Epithelial cell of prostate (primary cell): ENCODE measurements at places on chromosomes 6 and 20.

- DNase-seq: no peak
These were observed 39.3 kb upstream of the C20orf144 start for GRCh38 chr20:33622705-33623365.

- no peak for DNase-seq
These were observed 50.6 kb downstream of the SOD2 start for GRCh38 chr6:159642481-159642880.

GRCh38 chr20:34980543-34981233 is 25.0 kb downstream of the MYH7B start:
- DNase-seq: no peak

DNA sequence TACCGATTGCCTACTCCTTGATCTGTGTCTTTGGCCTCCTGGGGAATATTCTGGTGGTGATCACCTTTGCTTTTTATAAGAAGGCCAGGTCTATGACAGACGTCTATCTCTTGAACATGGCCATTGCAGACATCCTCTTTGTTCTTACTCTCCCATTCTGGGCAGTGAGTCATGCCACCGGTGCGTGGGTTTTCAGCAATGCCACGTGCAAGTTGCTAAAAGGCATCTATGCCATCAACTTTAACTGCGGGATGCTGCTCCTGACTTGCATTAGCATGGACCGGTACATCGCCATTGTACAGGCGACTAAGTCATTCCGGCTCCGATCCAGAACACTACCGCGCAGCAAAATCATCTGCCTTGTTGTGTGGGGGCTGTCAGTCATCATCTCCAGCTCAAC is 13.5 kb downstream of the CCR6 start:
- no peak for DNase-seq

DNA sequence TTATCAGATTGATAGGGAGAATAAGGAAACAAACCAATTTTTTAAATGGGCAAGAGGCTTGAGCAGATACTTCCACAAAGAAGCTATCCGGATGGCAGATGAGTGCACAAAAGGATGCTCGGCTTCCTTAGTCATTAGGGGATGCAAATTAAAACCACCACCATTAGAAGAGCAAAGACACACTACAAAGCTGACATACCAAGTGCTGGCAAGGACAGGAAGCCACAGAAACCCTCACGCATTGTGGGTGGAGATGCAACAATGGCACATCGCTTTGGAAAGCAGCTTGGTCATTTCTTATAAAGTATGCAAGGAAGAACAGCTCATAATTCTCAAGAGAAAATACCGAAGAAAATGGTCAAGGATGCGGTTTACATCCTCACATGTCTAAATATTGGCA is 19.8 kb downstream of the BFSP1 start:
- no peak for DNase-seq

- no peak for DNase-seq
These were observed 146.9 kb downstream of the MACROD2 start for GRCh38 chr20:14142171-14142570.
